ENCODE measurements at places on chromosomes 12 and 14.

GRCh38 chr12:116142936-116143898, 134.3 kb downstream of the MED13L start:
- no peak for DNase-seq

DNA sequence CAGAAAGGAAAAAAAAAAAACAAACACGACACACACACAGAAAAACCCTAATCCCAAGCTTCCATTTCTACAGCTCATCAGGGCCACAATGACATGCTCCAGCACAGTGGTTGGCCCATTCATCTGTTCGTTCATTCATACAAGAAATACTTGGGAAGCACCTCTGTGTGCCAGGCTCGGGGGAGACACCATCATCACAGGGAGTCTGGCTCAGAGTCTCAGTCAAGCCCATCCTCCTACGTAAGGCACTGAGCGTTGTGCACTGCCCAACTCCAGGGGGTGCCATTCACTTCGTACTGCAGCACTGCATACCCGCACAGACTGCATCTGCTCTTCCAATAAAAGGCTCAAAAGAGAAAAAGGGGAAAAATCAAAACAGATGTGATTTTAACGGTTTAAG, 15.3 kb downstream of the VPS37B start:
- DNase-seq, result no peak

GRCh38 chr12:5546616-5547015, 114.7 kb downstream of the NTF3 start:
- DNase-seq, result no peak

DNA sequence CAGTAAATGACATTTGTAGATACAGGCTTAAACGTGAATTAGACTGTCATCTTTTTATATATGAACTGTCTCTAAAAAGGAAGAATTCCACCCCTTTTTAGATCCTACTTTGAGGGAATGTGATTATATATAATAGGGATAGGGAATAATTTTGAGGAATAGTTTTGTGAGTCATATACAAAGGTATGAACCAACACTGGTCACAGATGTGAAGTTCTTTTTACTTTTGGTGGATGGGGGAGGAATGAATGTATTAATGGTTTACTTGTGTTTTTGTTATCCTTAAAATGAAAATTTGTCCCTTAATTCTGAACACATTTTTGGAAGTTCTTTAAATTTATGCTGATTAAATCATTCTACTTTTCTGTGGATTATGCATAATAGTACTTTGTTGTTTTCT, 30.4 kb downstream of the FRS2 start:
- DNase-seq, result no peak

DNA sequence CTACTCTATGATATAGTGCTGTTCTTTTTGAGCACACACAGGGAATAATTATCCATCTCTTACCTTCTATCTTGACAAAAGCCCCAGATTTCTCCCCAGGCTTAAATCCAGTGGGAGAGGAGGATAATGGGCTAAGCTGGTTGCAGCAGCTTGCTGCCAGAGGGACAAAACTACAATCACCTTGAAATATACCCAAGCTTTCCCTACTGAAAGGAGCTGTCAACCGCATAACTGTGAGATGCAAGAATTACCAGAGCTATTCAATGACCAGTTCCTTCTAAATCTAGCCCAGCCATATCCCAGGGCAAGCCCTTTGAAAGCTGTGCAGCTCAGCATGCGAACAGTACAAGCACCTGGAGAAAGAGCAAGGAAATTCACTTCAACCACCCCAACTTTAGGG, 943 bp upstream of the MGAT4C start:
- DNase-seq, result no peak

- DNase-seq, result no peak
Measured at GRCh38 chr12:108895220-108895802, 15.4 kb downstream of the DAO start.

GRCh38 chr14:33120966-33121365, 182.3 kb downstream of the NPAS3 start:
- no peak for DNase-seq
